ENCODE measurements at places on chromosomes 5 and 9.

DNA sequence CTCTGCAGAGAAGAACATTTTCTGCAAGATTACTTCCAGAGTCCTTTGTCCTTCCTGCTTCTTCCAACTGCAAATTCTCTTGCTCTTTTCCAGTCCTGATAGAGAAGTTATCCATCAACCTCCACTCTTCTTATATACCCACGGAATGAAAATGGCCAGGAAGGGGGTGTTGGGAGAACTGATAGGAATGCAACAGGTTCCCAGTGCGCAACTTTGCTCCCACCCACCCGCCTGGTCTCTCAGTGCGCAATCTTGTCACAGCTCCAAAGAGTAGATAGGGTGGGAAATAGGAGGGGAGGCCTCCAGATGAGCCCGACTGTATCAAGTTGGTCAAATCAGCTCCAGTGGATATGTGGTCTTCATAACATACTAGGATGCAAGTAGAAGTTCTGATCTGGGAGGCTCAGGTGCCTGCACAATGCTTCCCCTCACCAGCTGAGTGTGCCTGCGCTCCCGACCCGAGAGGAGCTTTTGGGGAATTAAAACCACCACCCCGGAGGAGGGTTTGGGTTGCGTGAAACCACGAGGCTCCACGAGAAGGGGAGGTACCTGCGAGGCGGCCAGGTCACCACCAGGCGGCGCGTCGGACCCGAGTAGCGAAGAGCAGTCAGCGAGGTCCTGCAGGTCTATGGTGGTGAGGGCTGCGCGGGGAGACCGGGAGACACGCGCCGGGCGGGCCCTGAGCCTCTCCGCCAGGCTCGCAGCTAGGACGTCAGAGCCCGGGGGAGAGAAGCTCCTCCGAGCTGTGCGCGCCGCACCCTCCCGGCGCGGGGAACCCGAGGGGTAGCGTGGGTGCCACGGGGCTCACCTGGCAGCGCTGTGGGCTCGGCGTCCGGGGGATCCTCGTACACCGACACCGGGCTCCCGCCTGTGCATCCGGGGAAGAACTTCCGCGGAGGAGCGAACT, 835 bp downstream of the MCIDAS start:
- DNase-seq, result peak; percentile 66

DNA sequence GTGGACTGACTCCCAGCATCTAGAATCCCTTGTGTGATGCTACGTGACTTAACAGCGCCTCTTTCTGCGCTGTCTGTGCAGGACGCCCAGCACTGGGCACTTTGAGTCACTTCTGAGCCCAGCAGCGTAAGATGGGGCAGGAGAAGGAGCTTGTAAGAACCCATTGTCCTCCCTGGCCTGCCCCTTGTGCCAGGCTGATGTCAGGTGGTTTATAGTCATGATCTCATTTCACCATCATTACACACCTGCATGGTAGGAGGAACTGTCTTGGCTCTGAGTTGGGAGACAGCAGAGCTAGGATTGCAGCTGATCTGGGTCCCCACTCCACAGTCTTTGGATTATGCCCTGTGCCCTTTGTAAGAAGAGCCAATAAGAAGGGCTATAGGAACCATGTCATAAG, 12.2 kb downstream of the ERGIC1 start:
- no peak for DNase-seq

- DNase-seq, result no peak
Measured at GRCh38 chr5:171738501-171738900, 47.1 kb upstream of the SMIM23 start.

GRCh38 chr5:155943516-155944407, 383.2 kb upstream of the SGCD start:
- peak; percentile 23 for DNase-seq

DNA sequence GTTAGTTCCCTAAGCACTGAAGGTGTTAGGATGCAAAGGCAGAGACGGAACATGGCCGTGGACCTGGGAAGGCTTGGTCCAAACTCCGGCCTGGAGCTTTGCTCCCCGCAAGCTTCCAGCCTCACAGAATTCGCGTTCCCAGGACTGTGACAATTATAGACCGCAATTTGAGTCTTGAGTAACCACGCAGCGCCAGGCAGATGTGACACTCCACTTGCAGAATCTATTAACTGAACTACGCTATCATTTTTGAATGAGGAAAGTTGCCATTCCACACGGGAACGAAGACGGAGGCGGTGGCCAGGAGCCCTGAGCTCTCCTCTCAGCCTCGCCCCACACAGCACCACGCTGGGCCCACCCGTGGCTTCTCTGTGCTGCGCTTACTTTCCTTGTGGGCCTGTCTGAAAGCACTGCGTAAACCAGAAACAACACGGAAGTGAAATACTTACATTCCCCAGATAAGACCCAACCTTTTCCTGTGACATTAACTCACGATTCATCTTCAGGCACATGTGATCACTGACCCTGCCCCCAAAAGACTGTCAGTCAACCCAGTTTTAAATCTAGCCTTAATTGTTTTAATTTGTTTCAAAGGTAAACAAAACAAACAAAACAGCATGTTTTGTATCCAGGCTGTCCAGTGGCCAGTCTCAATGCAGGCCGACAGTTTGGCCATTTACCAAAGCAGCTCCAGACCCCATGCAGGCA, 16.1 kb upstream of the COL5A1 start:
- no peak for DNase-seq
